ENCODE measurements at places on chromosomes 3 and 15.

DNA sequence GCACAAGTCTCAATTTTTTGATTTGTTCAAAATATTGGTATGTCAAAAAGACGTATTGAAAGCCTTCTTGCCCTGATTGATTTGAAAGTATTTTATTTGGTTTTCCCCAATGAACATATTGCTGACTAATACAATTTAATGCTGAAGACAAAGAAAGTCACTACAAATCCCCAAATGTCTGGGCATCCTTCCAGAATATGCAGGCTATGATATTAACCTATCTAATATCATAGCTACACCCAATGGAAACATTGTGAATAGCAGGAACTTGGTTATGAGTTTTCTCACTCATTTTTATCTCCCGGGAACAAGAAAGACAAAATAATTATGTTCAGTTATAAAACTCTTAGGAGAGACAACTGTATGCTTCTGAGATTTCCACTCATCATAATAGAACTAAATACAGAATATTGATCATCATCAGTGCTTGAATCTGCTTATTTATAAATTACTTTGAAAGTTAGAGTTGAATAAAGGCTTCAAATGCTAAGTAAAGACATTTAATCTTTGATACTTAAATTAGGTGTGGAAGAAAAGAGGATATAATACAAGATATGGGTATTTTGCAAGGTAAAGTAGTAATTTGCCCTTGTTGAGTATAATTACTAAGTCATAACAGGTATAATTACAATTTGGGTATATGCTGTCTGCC lies 483.9 kb downstream of the RBMS3 start:
- no peak for DNase-seq

GRCh38 chr3:159829539-159830227 lies 159.0 kb upstream of the IL12A start:
- peak; percentile 82 for DNase-seq

GRCh38 chr3:101340591-101340990 lies 20.2 kb upstream of the IMPG2 start:
- no peak for DNase-seq

DNA sequence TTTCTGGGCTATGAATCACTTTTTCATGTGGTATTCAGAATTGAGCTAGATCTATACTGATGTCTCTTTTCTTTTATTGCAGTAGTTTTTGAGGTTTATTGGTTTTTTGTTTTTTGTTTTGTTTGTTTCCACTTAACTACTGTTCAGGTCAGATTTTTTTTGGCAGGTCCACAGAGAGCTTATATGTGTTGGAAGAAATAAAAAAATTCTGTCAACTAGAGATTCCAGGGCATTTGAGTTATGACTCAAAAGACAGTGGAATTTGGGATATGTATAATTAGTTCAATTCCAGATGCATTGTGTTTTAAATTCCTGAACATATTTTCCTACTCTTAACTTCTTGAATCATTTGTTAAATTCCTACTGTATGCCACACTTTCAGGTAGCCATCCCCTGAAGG lies 727.2 kb downstream of the SI start:
- no peak for DNase-seq

DNA sequence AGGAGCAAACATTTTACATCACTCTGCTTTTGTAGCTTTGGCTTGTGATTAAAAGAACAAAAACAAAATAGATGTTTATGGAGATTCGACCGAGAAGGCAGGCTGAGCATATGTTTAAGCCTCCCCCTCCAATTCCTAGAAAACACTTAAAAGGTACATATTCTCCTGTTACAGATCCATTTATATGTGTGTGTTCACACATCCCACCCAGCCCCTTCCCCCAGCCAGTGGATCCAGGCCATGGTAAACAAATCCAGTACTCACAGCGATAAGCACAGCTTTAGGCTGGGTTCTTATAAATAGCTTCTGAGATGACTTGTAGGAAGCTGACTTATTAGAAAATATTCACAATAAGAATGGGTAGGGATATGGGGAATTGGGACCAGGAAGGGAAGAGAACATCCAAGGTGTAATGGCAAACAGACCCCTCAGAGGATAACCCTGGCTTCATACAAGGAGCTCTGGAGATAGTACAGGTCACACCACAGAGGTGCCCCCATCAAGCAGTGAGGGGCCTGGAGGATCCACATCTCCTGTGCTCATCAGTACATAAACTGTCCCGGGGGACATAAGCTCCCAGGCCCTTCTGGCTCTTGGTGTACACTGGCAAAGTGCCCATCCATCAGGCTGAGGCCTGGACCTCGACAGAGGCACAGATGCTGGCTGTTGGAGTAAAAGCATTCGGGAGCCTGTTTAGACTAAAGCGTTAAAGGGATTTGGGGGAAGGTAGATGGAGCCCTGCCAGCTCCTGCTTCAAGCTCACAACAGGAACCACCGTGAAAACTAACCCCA lies 70.0 kb upstream of the UBE2E1 start:
- no peak for DNase-seq

DNA sequence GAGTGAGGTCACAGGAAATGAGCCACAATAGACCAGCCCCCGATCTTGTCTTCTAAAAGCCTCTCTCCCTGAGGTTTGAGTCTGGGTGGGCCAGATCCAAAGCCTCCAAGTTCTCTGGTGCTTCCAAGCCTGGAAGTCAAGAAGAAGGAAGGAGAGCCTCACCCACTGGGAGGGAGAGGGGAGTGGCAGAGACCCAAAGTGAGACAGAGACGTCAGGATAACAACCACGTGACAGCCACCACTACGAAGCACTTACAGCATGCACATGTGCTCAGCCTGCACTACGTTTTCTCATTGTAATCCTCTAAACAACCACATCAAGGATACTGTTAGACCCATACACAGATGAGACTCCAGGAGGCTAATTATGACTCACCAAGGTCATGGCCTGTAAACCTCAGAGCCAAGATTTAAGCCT lies 197.3 kb upstream of the LINGO1 start:
- no peak for DNase-seq

DNA sequence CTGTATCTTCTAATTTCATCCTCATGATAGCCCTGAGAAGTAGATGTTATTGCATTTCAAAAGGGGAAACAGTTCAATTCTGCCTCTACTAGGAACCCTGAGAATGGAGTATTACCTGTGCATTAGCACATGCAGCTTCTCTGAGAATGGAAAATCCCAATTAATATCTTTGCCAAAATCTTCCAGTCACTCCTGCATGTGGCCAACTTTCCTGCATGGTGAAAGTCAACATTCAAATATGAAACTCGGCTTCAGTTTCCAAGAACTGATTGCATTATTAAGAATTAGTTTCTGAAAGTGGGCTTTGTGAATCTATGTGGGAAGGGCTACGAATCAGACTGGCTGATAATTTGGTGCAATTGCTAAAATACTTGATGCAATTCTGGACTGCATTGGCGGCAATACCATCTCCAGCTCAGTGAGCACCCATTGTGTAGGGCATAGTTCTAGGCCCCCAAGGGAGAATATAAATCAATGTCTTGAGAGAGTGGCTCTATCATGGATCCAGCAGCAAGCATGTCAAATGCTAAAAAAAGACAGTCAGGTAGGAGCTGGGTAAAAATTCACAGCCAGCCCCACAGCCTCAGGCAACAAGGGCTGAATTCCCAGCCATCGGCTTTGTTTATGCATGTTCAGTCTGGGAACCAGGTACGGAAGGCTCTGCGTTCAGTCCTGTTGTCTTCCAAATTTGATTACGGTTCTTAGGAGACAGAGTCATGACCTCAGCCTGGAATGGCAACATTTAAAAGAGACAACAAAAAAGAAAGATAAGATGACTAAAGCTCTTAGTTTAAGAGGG lies 18.8 kb upstream of the BCL6 start:
- DNase-seq = no peak

- DNase-seq = peak; percentile 43
Measured at GRCh38 chr3:15332405-15333098, at the start of gene SH3BP5. TSS of gene SH3BP5 (minus strand) at chr3:15332586. CDS start at chr3:15332408, 178 bp downstream.

- no peak for DNase-seq
Measured at GRCh38 chr3:46830801-46831200, 32.4 kb downstream of the MYL3 start.

- no peak for DNase-seq
Measured at GRCh38 chr3:75176937-75177336, 487.2 kb upstream of the FRG2C start.

DNA sequence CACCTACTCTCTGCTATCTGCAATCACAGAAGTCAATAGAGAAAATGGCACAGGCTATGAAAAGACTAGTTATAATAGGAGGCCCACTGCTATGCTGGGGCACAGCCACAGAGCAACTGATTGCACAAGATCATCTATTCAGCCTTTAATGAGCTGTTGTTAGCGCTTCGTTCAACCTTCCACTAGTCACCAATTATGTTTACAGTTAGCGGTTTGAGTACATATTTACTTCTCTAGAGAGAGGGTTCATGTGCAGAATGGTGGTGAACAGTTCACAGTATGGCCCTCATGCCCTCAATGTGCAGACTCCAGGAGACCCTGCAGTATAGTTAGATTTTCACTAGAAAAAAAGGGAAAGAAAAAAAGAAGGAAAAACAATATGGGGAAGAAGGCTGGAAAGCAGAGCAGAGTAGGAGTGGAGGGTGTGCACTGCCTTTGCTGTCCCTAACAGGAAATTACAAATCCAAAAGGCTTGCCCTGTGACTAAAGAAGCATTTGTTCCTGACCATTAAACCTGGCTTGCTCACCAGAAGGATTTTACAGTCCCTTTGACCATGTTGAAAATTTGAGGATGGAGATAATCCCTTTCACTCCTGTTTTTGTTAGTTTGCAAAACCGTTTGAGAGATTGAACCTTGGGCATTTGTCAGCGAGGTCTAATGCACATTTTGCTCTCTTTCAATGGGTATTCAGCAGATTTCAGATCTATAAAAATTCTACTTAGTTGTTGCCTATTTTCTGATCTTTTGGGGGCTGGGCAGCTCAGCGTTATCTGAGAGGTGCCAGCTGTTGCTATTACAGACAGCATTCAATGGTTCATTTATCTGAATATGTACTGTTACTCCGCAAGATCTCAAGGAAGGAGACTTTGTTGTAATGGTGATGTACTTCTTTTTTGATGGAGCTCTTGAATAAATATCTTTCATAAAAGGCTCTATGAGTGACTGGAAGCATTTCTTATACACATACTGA lies 296.1 kb downstream of the LSAMP start:
- peak; percentile 63 for DNase-seq

DNA sequence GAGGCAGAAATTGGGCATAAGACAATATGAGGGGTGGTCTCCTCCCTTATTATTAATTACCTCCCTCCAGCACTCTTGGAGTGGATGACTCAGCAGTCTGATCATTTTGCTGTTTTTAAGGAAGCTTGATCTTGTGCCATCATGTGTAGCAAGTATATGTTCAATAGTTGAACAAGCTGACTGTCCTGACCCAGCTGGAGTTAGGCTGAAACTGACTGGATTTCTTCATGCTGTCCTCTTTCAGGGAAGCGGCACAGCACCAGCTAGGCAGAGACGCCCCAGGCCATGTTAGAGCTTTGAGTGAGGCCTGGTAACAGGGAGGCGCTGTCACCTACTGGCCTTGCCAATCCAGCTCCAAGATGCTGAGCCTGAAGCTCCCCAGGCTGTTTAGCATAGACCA lies 54.4 kb upstream of the KIF23 start:
- DNase-seq = no peak

- DNase-seq = no peak
Measured at GRCh38 chr3:184748219-184749135, 36.6 kb upstream of the MAGEF1 start.

- DNase-seq = no peak
Measured at GRCh38 chr3:72692990-72693389, 155.3 kb downstream of the SHQ1 start.

- no peak for DNase-seq
Measured at GRCh38 chr15:26069231-26069641, 206.1 kb upstream of the ATP10A start.

GRCh38 chr3:141740349-141740748 lies 2.3 kb downstream of the RNF7 start:
- no peak for DNase-seq

GRCh38 chr3:15952543-15953175 lies 154.9 kb upstream of the ANKRD28 start:
- no peak for DNase-seq

DNA sequence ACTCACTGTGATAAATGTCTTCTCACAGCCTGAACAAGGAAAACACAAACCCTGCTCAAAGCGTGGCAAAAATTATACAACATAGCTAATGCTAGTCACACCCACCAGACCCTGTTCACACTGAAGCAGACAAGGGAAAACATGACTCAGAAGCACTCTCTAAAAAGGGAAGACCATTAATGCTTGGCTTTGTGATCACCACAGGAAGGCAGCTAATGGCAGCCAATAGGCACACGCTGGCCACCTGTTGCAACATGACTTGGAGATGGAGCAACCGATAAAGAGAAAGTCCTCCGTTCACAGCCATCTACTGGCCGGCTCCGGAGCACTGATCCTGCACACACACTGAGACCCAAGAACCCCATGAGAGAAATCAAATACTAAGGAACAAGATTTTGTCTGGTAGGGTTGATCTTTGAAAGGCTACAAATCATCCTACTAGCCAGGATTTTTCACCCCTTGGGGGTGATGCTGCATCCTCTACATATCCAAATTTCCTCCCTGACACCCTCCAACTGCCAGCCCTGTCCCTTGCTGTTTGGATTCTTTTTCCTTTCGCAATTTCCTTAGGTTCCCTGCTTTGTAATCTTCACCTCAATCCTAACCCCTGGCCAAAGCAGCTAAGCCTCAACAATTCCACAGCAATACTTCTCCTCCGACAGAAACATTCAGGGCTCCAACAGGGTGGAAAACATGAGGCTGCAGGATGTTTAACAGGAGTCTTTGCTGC lies 3.2 kb downstream of the ZXDC start:
- peak; percentile 56 for DNase-seq

DNA sequence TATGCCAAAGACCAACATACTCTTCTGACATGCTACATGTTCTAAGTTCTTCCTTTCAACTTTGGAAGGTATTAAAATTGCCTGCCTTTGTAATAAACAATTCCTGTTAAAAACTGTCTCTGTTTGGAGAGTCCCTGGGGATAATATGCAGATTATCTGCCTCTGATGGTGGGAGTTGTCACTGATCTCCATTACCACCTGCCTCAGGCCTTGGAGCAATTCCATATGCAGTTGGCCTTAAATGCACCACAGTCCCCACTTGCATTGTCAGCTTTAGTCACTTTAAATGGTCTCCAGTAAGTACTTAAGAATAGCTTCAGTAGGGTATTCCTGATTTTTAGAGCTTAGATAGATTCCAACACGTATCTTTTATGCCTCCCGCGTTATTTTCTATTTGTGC lies 121.1 kb upstream of the GOLIM4 start:
- DNase-seq = no peak

DNA sequence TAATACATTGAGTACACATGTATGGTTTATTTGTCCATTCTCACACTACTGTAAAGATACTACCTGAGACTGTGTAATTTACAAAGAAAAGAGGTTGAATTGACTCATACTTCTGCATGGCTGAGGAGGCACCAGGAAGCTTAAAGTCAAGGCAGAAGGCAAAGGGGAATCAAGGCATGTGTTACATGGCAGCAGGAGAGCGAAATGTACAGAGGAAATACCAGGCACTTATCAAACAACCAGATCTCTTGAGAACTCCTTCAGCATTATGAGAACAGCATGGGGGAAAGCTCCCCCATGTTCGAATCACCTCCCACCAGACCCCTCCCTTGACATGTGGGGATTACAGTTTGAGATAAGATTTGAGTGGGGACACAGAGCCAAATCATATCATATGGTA lies 666.3 kb downstream of the ZBBX start:
- no peak for DNase-seq
